ENCODE measurements at places on chromosomes 13 and 19.

DNA sequence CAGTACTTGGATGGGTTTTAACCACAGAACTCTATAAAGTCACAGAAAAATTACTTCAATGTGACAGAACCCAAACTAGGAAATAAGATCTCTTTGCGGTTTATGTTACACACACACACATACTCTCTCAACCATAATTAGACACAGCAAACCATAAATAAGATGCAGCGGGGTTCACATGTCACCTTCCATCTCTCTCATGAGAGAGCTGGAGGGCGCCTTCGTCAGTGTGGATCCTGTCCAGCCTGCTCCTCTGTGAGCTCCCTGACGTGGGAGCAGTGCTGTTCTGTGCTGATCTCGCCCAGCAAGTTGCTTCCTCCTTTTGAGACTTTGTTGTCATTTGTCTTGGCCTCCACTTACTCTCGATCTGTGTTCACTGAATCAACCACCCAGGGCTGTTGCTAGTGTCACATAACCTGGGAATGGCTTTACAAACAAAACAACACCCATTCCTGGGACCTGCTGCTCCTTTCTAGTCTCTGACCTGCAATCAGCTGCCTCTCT lies 204.9 kb upstream of the KL start:
- DNase-seq, result no peak

DNA sequence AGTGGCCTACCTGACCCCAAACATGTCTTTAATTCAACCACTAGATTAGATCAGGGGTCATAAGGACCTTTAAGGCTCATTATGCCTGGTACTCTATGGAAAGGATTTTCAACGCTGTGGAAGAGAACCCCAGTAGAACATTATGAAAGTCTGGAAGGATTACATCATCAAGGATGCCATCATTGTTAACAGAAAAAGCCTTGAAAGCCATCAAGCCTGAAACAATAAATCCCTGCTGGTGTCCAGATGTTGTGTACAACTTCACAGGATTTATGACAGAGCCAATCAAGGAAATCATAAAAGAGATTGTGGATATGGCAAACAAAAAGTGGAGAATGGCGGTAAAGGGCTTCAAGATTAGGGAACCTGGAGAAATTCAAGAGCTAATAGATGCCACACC lies 59.7 kb downstream of the NAA16 start:
- DNase-seq, result no peak

- DNase-seq, result no peak
Observed at GRCh38 chr19:18274219-18274780, at the start of gene IQCN. IQCN (minus strand) TSS chr19:18274452; CDS start chr19:18269478, 4,974 bp downstream.

DNA sequence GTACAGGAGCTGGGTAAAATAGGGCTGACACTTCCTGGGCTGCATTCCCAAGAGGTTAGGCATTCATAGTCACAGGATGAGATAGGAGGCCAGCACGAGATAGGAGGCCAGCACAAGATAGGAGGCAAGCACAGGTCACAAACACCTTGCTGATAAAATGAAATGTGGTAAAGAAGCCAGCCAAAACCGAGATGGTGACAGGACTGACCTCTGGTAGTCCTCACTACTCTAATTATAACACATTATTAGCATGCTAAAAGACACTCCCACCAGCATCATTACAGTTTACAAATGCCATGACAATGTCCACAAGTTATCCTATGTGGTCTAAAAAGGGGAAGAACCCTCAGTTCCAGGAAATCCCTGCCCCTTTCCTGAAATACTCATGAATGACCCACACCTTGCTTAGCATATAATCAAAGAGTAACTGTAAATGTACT lies 20.9 kb upstream of the IGSF23 start:
- DNase-seq, result no peak

DNA sequence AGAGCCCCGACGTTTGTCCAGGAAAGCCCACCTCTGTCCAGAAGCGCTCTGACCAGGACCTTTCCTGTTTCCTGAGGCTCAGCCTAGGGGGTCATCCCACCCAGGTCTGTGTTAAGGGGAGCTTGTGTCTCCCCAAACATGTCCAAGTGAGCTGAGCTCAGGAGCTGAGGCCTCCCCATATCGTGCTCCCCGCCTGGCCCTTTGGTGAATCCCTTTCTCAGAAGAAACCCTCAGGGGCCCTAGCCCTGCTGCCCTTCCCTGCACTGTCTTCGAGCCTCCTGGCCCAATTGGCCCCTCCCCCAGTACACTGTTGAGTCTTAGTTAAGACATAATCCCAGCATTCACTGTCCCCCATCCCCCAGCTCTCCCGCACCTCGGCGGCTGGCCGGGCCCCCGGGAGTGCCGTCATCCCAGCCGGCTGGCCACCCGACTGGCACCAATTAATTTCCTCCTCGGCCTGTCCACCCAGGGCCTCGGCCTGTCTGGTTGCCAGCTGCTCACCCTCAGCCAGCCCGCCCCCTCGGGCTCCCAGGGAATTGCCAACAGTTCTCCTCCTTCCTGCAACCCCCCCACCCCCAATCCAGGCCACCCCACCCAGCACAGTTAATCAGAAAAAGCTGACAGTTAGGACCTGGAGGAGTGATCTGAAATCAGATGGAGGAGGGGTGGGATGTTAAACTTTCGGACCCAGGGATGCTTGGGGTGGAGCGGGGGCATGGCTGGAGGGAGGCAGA lies 13.6 kb downstream of the IER2 start:
- no peak for DNase-seq
